ENCODE measurements at places on chromosomes 7 and 10. TPM values are rescaled to one million over a fixed set of nuclear protein-coding genes. Genes with fewer than 3 reads are reported as not detected.
A peak's percentile ranks its signal among the peaks of the same experiment; 100 is the strongest.

- no peak for DNase-seq
Measured at GRCh38 chr7:67809586-67809985, 813.0 kb downstream of the TYW1 start.

DNA sequence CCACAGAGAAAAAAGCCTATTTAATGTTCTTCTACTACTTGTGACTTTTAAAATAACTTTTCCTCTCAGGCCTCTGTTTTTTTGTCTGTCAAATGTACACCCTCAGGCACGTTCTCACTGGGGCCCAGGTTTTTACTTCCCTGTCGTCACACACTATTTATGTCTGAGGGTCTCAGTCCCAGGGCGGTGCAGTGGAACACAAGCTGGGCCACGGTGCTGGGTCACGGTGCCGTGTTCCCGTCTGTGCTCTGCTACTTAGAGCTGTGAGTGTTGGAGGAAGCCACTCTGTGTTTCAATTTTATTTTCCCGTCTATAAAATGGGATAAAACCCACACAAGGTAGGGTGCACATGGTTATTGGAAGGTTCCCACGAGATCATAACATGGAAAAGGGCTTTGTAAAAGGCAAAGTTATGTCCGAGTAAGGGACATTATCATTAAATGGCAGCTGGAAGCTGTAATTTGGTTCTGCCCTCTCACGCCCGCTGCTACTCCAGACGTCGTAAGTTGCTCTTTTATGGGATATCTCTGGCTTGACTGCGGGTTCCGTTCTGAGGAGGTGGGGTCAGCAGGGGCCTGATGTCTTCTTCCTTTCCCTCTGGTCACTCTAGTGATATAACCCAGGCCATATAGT is 25.2 kb downstream of the ZNF775 start:
- DNase-seq, result peak; percentile 17

GRCh38 chr7:94314413-94315410 is 80.0 kb upstream of the COL1A2 start:
- DNase-seq, result no peak

ZNF365 gene
- total RNA-seq, result 0.93 TPM

DNA sequence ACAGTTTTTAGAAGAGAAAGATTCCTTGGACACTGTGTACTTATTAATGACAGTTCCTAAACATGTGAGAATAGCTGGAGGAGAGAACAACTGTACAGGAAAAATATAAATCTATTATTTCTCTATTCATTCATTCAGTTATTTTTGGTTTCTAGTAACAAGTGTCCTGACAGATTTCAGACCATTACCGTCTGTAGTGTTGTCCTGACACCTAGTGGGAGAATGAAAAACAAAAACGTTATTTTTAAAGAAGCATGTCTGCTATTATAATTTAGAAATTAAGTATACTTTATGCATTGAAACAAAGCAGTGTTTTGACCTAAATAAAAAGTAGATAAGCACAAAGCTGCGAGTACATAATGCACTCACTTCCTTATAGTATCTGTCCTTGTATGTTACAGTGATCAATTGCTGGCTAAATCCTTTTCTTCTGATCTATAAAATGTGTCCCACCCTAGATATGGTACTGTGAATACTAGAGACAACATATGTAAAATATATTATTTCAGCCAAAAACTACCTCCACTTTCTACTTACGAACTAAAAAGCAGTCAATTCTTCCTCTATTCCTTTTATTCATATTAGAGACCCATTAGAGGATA is 575.6 kb downstream of the ARL4A start:
- DNase-seq, result peak; percentile 57

DNA sequence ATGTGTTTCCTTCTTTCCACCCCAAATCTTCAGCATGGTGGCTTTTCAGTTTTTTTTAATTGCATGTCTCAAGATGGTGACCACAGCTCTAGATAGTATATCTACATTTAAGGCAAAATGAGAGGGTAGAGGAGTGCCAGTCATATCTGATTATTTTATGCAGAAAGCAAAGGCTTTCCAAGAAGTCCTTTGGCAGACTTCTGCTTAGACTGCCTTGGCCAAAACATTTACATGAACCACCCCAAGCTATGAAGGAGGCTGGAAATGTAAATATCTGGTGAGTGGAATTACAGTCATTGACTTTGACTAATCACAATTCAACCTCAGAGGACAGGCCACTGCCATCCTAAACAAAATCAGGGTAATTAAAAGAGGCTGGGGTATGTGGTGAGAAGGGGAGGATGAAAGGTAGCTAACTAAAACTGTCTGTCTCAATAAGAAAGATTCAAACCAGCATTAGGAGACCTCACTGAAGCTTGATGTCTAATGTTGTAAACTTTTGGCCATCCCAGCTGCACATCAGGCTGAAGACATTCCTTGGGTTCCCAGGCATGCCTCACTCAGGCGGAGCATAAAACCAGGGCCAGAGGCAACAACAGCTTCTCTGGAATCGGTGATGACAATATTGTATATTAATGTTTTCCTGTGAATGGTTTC is 53.4 kb downstream of the PPP1R3C start:
- DNase-seq, result no peak

SPDYE16 gene
- total RNA-seq, result 0.03 TPM

DNA sequence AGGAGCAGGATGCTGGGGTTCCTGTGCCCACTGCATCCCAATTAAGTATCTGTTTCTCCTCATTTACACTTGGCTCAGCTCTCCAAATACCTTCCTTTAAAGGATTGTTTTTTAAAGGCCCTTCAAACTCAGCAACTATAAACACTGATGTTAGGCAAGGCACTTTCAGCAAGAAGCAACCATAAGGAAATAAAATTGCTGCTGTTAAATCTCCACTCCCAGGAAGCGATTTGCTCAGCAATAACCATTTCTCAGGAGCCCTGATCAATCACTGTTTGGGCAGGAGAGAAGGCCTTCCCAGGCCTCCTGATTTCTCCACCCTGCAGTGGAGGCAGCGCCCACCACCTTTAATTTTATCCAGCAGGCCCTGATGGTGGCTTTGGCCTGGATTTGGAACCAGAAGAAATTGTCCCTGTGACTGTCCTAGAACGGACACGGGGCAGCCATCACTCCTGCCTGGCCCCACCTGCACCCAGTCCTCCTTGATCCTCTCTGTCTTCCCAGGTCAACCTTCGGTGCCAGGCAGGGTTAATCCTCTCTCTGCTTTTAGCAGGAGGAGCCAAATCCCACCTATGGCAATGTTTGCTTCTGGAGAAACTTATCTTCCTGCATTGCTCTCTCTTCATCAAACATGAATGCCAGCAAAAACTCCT is 199.8 kb downstream of the PLXNA4 start:
- no peak for DNase-seq

DNA sequence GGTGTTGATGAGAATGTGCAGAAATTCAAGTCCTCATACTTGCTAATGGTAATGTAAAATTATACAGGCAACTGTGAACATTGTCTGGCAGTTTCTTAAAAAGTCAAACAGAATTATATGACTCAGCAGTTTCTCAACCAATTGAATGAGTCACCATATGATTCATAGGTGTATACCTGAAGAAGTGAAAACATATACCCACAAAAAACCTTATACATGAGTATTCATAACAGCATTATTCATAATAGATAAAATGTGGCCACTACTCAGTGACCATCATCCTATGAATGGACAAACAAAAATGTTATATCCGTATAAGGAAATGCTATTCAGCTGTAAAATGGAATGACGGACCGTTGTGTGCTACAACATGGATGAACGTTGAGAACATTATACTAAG is 253.5 kb downstream of the MALRD1 start:
- no peak for DNase-seq

- no peak for DNase-seq
Measured at GRCh38 chr10:58217612-58218011, 50.1 kb downstream of the IPMK start.

GRCh38 chr10:7179536-7179935 is 231.3 kb downstream of the SFMBT2 start:
- no peak for DNase-seq

FAM25G gene
- not detected for total RNA-seq

DNA sequence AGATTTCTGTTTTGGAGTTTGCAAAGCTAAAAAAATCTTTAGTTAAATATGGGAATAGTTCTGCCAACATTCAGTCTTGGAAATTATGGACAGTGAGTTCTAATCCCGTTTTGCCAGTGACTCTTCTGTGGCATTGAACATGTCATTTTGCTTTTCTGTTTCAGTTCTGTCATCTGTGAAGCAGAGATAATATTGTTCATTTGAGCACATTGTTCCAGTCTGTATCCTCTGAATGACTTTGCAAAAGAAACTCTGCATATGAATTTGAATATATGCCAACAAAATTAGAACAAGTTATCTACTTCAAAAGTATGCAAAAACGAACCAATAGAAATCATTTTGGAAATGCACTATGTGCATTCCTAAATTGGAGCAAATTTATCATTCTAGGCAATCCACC is 746.0 kb upstream of the POT1 start:
- no peak for DNase-seq

DNA sequence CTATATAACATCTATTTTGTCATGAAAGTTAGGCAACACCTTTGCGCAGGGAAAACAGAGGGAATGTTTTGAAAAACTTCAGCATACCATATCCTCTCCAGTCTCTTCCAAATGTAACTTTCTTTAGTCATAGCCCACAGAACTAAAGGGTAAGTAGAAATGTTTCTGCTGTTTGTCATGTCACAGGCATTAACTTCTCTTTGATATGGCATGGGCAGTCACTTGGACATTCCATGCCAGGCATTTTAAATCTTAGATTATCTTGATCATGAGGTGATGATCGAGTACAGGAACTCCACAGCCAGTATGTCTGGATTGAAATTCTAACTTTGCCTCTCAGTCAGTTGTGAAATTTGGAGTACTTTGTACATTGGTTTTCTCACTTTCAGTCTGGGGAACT is 27.5 kb upstream of the ETV1 start:
- no peak for DNase-seq

- no peak for DNase-seq
Measured at GRCh38 chr7:157604661-157605381, 268.0 kb downstream of the DNAJB6 start.

- peak; percentile 83 for DNase-seq
Measured at GRCh38 chr7:132065193-132065988, 509.0 kb upstream of the PODXL start.

VWC2 gene
- total RNA-seq, result not detected
